ENCODE measurements at places on chromosomes 6 and 20.
A peak's percentile ranks its signal among the peaks of the same experiment; 100 is the strongest.

DNA sequence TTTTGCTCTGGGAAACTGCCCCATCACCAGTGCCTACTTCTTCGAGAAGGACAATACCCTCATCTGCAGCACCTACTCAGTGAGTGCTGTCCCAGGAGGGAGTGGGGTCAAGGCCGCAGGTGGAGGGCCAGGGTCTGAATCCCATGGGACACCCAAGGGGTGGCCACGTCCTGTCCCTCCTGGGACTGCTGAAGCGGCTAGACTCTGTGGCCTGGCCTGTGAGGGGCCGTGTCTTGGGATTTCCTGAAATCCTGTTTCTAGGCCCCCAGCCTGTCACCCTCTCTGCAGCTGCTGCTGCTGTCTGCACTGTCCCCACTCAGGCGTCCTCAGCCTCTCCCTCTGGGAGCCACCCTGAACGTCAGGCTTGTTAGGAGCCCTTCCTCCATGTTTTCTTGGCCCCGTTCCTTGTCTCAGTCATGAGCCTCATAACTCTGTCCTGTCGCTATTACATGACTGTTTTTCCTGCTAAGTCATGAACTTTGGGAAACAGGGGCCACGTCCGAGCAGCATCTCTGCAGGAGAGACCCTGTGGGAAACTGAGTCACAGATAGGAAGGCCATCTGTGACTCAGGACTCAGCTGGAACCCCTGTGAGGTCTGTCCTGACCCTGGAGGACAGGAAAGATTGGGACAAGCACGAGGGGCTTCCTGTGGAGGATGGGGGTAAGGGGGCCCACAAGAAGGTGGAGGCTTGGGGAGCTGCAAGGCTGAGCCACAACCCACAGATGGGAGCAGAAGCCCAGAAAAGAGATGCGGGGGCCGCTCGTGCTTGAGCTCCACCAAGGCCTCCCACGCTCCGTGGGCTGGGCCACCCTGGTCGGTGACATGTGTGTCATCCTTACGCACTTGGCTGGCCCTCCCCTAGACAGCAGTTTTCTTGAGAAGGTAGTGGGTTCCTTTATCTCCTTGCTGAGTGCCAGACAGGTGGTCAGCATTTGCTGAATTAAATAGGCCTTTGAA, 49.9 kb downstream of the EFCAB8 start:
- no peak for DNase-seq

- no peak for DNase-seq
Measured at GRCh38 chr6:16583144-16583762, 178.0 kb downstream of the ATXN1 start.

DNA sequence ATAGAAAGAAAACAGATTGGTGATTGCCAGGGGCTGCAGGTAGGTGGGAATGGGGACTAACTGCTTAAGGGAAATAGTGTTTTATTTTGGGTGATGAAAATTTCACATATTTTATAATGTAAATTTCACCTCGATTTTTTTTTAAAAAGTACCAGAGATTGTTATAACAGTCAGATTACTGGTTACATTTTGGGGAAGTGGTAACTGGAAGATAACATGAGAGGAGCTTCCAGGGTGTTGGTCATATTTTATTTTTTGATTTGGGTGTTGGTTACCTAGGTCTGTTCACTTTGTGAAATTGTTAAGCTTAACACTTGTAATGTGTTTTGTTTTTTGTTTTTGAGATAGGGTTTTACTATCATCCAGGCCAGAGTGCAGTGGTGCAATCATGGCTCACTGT, 17.2 kb upstream of the CRIP3 start:
- no peak for DNase-seq

- DNase-seq = no peak
Measured at GRCh38 chr6:124223611-124224345, 420.1 kb downstream of the NKAIN2 start.

DNA sequence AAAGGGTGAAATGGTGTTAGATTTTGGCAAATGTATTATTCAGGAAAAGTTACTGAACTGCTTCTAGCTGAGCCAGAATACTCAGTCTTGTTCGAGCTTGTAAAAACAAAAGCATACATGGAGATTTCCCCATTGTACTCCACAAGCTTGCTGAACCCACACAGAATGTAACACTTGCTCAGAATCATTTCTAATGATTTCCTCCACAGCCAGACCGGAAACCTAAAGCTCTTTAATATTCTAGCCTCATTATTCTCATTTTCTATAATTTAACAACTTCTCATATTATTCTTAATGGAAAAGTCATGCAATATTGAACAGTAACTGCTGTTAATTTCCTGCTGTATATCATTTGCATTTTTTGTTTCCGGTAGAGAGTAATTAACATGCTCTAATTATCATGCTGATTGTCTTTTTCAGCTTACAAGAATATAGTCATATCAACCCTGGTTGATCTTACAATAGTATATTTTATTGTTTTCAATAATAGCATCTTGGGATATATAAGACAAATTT, 1387.5 kb upstream of the EYS start:
- no peak for DNase-seq

- DNase-seq = no peak
Measured at GRCh38 chr6:88867841-88868731, 95.3 kb downstream of the RNGTT start.

GRCh38 chr20:50633361-50633760, 58.0 kb downstream of the RIPOR3 start:
- no peak for DNase-seq

GRCh38 chr20:1827974-1828785, 67.0 kb upstream of the SIRPA start:
- DNase-seq = no peak

DNA sequence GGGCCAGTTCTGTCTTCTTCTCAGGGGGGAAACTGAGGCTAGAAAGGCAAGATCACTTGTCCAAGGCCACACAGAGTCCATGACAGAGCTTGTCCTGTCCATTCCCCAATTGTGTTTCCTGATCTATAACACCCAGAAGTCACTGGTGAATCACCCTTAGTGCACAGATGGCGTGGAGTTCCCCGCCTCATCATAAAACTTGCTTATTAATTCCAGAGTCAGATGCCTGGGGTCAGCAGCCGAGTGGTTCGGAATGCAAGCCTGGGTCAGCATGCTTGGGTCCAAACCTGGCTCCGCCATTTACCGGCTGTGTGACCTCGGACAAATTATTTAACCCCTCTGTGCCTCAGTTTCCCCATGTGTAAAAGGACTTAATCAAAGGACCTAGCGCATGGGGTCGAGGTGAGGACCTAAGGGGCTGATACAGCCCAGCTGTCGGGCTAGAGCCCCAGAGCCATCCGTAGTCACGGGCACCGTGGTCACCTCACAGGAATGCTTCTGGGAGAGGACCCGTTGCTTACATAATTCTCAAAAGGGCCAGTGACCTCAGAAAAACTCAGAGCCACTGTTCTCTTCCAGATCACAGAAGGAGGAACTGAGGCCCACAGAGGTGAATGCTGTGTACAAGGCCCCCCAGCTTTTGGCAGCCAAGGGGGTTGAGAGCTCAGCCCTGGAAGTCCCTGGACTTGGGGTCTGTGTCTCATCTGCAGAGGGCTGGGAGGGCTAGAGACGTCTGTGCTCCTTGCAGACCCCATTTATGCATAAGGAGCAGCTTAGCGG, 1.4 kb upstream of the ZBP1 start:
- DNase-seq = no peak

DNA sequence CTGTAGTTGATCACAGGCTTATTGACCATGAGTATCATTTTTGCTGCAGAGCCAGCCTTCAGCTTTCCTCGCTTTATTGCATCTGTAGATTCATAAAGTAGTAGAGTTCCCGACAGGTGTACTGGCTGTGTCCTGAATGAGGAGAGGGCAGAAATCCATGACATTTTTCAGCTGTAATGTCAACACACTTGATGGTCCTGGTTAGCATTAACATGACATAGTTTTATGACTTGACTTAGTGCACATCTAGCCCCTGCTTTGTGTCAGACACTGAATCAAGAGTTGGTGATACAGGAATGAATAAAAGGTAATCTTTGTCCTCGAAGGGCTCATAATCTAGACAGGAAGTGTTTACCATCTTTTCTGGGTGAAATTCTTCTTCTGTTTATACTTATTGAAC, 55.0 kb downstream of the AIG1 start:
- no peak for DNase-seq

DNA sequence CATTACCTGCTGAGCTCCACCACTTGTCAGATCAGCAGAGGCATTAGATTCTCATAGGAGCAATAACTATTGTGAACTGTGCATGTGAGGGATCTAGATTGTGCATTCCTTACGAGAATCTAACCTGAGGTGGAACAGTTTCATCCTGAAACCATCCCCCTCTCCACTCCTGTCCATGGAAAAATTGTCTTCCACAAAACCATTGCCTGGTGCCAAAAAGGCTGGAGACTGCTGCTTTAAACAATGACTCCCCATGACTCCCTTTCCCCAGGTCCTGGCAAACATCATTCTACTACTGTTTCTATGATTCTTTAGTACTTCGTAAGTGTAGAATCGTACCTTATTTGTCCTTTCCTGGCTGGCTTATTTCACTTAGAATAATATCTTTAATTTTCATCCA, 9.7 kb upstream of the DYNLRB1 start:
- DNase-seq = no peak

- no peak for DNase-seq
Measured at GRCh38 chr20:36398515-36398914, 92.4 kb downstream of the DLGAP4 start.

- DNase-seq = no peak
Measured at GRCh38 chr6:125201961-125202729, 48.6 kb downstream of the TPD52L1 start.

GRCh38 chr20:10639077-10639736, 34.6 kb downstream of the JAG1 start:
- no peak for DNase-seq

- no peak for DNase-seq
Measured at GRCh38 chr6:69719602-69720193, 77.1 kb downstream of the LMBRD1 start.

GRCh38 chr20:21048841-21049273, 57.3 kb downstream of the LINC00237 start:
- peak; percentile 9 for DNase-seq

DNA sequence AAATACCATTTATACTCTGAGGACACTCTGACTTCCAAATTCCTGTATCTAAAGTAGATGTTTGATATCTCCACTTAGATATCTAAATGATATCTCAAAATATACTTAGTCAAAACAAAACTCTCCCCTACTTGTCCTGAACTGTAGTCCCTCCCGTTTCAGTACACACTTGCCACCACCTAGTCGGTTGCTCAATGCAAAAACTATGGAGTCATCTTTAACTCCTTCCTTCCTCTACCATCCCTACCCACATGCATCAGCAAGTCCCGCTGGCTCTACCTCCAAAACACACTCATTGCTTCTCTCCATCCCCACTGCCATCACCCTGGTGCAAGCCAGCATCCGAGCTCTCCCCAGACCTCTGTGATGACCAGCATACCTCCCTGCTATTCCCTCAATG, 13.2 kb downstream of the STX7 start:
- DNase-seq = no peak

DNA sequence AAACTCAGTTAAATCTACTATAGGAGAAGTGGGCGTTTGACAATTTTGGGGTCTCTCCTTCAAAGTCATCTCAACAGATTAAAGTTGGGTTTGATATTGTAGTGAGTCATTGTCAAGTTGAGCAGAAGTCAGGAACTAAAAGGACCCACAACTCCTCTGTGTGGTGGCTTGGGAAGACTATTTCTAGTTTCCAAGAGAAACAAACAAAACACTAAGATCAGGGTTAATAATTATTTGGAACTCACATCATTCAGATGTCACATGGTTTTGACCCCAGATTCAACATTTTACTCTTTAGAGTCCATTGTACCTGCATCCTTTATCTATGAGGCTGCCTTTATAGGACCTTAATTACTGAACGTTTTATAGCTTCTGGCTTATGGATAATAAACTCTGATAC, 45.3 kb upstream of the TINAG start:
- DNase-seq = no peak

GRCh38 chr6:7445101-7445500, 55.5 kb downstream of the RIOK1 start:
- DNase-seq = no peak

GRCh38 chr6:28653876-28654275, 128.2 kb downstream of the GPX5 start:
- DNase-seq = no peak

- DNase-seq = no peak
Measured at GRCh38 chr6:110277100-110277665, 81.0 kb downstream of the METTL24 start.

DNA sequence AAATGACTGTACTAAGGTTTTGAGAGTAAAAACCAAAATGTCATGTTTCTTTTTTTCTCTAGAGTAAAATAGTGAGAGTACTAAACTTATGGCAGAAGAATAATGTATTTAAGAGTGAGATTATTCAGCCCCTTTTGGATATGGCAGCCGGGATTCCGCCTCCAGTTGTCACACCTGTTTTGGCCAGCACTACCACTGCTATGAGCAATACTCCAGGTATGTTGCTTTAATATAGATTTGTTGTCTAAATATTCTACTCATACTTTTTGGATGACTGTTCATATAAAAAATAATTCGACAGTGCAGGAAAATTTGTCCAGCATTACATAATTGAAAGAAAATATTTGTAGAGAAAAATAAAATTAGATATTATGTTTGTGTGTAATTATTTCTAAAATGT, 59.5 kb downstream of the SCAF8 start:
- no peak for DNase-seq

- peak; percentile 47 for DNase-seq
Measured at GRCh38 chr6:148947621-148948444, 201.0 kb downstream of the UST start.

DNA sequence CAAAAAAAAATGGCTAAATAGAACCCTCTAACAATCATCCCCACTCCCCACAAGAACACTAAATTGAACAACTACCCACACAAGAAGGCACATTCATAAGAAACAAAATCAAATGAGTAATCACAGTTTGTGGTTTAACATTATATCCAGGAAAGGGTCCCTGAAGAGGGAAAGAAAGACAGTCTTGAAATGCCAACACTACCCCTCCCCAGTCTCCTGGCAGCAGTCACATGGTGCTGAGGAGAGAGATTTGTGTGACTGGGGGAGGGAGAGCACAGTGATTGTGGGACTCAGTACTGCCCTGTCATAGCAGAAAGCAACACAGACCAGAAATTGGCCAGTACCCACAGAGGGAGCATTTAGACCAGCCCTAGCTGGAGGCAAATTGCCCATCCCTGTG, 443.7 kb upstream of the BTBD3 start:
- DNase-seq = no peak

GRCh38 chr6:76639941-76640340, 567.5 kb upstream of the IMPG1 start:
- DNase-seq = no peak

GRCh38 chr6:56643379-56644089, 845 bp upstream of the DST start:
- DNase-seq = no peak

- no peak for DNase-seq
Measured at GRCh38 chr20:51341581-51341980, 200.9 kb downstream of the NFATC2 start.

DNA sequence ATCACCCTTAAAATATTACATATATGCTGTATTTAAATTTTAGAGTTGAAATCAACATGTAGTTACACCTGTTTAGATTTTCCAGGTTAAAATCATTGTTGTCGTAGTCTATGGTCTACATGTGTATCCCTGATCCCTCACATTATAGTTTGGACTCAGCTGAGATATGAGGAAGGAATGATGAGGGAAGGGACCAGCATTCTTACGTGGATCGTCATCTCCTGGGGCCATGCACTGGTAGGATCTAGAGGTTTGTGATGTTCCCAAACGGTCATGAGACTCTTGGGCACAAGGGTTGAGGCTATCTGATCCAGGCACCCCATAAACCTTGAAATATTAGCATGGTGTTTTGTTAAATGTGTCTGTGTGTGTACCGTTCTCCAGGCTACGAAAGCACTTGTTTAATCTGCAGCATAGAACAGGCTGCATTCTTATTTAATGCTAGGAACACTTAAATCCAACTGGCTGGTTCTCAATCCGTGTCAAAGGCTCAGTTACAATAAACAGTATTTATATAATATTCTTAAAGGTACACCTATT, 55.4 kb downstream of the IPCEF1 start:
- no peak for DNase-seq
